NCI-H1436 treated with DMSO at 0.1 percent for 48 hours (cell line): ENCODE measurements at places on chromosomes 1 and 21.

DNA sequence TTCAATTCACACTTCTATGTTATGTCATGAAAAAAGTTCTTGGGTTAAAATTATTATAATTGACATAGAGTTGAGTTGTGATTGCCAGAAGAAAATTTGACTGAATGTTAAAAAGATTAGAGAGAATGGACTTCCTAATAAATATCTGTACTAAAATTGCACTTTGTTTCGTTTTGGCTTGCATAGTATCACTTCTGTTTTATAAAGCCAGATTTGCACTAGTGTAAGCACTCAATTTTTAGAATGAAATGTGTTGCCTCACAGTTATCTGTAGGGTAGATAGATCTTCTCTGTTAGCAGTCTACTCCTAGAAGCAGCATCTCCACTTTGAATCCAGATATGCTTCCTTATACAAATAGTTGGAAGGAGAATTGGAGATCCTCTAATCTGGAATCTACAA, 95.2 kb upstream of the MPC2 start:
- no peak for DNase-seq

GRCh38 chr1:36176106-36176949, 20.4 kb downstream of the MAP7D1 start:
- DNase-seq, result no peak

DNA sequence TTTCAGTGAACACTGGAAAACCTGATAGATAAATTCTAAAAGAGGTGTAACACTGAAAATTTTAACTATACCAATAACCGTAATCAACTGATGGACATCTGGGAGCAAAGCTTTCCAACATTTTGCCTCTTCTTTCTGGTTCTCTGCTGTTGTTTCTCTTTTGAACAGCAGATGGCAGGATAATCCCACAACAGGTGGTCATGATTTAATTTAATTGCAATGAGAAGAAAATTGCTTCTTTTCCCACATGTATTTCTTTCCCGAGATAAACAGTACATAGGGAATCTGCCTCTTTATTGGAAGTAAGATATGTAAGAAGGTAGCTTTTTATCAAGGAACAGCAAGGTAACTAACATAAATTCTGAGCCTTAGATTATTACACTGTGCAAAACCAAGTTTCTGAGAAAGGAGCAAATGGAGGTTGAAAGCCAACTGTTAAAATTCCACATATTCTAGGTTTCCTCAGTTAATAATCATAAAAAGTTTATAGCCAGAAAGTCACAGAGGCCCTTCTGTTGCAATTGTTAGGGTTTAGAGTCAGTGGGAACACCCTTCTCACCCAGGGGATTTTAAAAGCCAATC, 72.9 kb downstream of the RPS6KA1 start:
- DNase-seq, result peak; percentile 26

- no peak for DNase-seq
Measured at GRCh38 chr1:1857096-1857703, 33.7 kb downstream of the GNB1 start.
